ENCODE measurements at places on chromosomes 4 and X.

- DNase-seq: no peak
Observed at GRCh38 chrX:11745881-11746280, 12.2 kb upstream of the MSL3 start.

- no peak for DNase-seq
Observed at GRCh38 chrX:8179656-8180055, 8.6 kb upstream of the VCX2 start.

DNA sequence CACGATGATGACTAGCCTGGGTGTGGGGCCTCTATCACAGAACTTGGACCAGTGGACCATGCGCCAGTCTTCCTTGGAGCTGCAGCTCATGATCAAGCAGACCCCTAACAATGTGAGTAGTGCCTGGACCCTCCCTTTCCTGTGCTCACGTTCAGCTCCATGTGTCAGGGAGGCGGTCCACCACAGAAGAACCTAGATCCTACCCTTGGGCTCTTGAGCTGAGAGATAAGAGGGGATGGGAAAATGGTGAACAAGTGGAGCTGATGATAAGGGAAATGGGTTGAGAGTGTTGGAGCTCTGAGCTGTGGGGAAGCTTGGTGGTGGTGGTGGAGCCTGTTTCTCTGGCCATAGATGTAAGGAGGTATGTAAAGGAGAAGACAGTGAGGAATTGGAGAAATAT lies 13.1 kb downstream of the MED12 start:
- no peak for DNase-seq

- DNase-seq: no peak
Observed at GRCh38 chr4:182339221-182339641, 96.0 kb downstream of the TENM3 start.

GRCh38 chr4:184689681-184690080 lies 40.1 kb downstream of the PRIMPOL start:
- DNase-seq: no peak

GRCh38 chr4:79875344-79875899 lies 197.6 kb downstream of the ANTXR2 start:
- no peak for DNase-seq

GRCh38 chrX:65837875-65838549 lies 170.6 kb downstream of the MSN start:
- no peak for DNase-seq

GRCh38 chr4:151304226-151304625 lies 21.2 kb downstream of the SH3D19 start:
- no peak for DNase-seq

DNA sequence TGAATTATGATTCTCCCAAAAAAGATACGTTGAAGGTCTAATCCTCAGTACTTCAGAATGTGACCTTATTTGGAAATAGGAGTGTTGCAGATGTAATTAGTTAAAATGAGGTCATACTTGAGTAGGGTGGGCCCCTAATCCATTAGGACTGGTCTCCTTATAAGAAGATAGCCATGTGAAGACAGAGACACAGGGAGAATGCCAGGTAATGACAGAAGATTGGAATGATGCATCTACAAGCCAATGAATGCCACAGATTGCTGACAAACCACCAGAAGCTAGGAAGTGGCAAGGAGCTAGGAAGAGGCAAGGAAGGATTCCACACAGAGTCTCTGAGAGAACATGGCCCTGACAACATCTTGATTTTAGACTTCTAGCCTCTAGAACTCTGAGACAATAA lies 7.4 kb upstream of the RPS6KA3 start:
- no peak for DNase-seq

- no peak for DNase-seq
Observed at GRCh38 chr4:99868126-99868596, 26.1 kb downstream of the LAMTOR3 start.

- no peak for DNase-seq
Observed at GRCh38 chrX:46864606-46865005, 27.8 kb downstream of the RP2 start.

- no peak for DNase-seq
Observed at GRCh38 chr4:184587701-184588100, 61.5 kb downstream of the CASP3 start.

DNA sequence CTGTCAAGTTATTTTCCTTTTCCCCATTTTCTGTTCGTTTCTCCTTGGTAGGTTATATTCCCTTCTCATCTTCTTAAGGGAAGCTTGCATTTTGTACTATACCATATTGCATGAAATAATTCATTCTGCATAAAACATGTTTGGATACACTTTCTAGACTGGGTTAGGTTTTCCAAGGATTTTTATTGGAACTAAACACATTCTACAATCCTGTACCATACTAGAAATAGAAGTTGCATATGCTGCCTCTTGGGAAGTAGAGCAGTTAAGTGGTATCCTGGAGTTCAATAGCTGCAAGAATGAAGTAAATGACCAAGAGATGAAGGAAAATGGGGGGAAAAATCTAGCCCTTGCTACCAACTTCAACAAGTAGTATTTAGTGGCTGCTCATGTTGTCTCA lies 393.7 kb upstream of the SLIT2 start:
- DNase-seq: no peak

GRCh38 chr4:102089850-102090621 lies 255.2 kb downstream of the SLC39A8 start:
- DNase-seq: no peak

GRCh38 chr4:141425124-141425523 lies 204.4 kb downstream of the ZNF330 start:
- no peak for DNase-seq

GRCh38 chr4:87499403-87500091 lies 29.6 kb downstream of the SPARCL1 start:
- no peak for DNase-seq

GRCh38 chr4:86627462-86628135 lies 33.5 kb downstream of the PTPN13 start:
- DNase-seq: no peak

- no peak for DNase-seq
Observed at GRCh38 chr4:122900314-122900713, 22.1 kb downstream of the NUDT6 start.

- no peak for DNase-seq
Observed at GRCh38 chr4:147493307-147493706, 12.4 kb downstream of the EDNRA start.

- DNase-seq: no peak
Observed at GRCh38 chrX:137545711-137546651, 19.9 kb upstream of the ZIC3 start.

DNA sequence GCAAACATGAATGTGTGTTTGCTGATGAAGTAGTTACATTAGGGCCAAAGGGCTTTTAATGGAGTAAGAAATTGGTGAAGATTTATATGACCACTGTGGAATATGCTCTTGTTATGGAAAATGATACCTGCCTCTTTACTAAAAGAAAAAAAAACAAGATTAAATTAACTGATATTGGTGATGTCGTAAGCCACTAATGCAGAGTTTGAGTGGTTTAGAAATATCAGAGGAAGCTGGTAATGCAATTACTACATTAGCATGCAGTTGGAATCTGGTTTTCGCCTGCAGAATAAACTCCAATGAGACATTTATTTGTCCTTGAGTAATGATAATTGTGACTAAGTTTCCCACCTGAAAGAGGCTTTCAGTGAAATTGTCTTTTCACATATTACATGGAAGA lies 597.9 kb downstream of the GALNTL6 start:
- no peak for DNase-seq

- DNase-seq: no peak
Observed at GRCh38 chr4:101419336-101420135, 72.2 kb upstream of the PPP3CA start.

- no peak for DNase-seq
Observed at GRCh38 chrX:42955349-42955748, 177.4 kb upstream of the PPP1R2C start.

GRCh38 chr4:138259824-138260223 lies 17.7 kb upstream of the SLC7A11 start:
- no peak for DNase-seq

DNA sequence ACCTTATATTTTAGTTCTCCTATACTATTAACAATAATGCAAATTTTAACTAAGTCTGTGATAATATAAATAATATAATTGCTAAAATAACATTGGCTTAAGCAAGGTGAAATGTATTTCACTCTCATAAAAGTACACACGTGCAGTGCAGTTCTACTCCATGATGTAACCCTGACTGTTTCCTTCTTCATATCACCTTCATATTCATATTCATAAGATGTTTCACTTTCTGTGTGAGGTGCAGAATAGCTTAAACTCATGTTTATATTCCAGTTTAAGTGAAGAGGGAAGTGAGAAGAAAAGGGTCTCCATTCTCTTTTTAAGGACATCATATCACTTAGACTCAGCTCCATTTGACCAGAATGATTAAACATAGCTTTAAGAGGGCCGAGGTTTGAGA lies 1810.0 kb upstream of the PCDH10 start:
- no peak for DNase-seq

GRCh38 chr4:165402375-165402774 lies 23.6 kb downstream of the CPE start:
- DNase-seq: no peak

DNA sequence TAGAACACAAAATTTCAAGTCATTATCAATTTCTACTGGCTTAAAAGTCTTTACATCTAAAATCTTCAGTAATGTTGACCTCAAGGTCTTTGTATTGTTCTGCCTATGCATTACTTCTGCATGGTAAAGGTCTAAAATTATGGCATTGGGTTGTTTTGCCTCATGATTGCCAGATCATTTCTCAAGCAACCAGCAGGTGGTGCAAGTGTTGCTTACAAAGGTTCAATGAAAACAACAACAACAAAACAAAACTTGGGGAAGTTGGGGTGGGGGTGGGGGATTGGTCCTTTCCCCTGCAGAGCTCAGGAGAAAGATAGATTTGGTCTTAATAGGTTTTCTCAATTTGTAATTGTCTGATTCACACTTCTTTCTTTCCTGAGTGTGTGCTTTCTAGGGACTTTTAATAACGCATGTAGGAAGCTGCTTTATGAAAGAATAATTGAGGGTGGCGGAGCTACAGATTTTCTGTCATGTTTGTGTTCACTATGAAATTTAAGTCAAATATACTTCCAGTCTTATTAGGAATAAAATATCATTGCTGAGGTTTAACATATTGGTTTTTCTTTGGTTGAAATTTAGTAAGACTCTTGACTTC lies 145.1 kb downstream of the COL4A5 start:
- no peak for DNase-seq

DNA sequence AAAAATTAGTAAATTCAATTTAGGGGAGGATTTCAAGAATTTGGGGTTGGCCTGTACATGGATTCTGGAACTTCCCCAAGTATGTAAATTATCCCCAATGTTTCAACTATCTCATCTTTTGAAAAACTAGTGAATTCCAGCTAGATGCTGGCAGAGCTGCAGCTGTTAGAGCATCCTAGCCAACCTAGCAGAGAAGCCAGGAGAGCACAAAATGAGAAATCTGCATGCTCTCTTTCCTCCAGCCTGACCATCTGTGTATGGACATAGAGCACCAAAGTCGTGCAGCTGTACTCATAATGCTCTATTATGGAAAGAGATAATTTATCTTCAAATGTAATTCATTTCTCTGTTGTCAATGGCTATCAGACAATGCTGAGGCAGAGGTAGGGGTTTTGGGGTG lies 1217.7 kb downstream of the PCDH19 start:
- DNase-seq: no peak

DNA sequence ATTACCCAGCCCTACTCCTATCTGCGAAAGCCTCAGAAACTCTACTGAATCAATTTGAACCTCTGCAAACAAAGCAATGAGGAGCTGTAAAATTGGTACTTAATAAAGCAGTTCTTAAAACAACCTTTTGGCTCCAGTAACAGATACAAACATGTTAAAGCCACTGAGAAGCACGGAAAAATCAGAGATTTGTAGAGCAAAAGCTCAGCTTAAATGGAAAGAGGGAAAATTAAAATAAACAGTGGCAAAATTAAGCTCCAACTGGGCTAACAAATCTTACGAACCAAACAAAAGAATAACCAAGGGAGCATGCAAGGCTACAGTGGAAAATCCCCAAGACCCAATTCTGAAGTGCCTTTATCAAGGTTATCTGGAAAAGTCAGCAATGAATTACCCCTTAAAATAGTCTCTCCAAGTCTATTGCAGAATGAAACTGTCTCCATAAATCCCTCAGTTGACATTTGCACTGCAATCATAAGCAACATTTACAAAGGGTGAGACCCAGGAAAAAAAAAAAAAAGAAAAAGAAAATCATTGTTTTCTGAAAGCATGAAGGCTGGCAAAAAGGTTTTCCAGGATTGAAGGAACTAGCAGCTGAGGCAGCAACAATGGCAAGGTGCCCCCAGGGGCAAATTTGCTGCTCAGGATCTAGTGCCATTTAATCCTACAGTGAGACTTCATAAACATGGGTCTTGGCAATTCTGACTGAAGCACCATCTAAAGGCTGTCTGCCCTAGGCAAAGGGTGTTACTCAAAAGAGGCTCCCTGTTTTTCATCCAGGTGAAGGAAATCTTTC lies 40.1 kb downstream of the USP46 start:
- no peak for DNase-seq

GRCh38 chr4:76216524-76216923 lies 2.9 kb upstream of the SCARB2 start:
- DNase-seq: no peak

GRCh38 chr4:181822005-181822375 lies 421.2 kb upstream of the TENM3 start:
- no peak for DNase-seq
